Stimulated activated CD4-positive, alpha-beta T cell treated with anti-CD3 and anti-CD28 coated beads, Interleukin-1b, Interleukin-23, amount 100 ng/mL, for 24 hours (primary cell): ENCODE measurements at places on chromosomes 3 and 15.

DNA sequence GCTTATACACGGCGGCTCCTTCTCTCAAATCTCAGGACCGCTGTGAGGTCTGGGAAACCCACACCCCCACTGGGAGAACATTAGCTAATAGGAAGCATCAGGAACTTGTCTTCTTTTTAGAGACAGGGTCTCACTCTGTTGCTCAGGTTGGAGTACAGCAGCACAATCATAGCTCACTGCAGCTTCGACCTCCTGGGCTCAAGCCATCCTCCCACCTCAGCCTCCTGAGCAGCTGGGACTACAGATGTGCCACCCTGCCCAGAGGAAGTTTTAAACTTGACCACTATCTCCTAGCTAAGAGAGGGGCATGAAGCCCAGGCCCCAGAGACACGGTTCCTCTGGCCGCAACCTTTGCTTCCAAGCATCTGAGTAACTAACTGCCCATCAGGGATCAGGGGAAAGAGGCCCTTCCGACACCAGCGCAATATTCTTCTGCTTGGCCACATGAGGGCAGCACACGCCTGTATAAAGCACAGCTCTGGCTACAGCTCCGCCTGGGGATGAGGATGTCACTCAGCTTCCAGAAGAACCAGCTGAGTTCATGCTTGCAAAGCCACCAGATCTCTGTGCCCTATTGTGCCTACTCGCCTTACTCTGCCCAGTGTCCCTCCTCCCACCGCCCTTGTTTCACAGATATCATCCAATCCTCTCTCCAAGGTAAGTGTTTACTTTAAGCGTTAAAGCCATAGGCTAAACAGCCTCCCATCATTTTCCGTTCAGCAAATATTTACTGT, 57.6 kb upstream of the SLC6A11 start:
- no peak for DNase-seq

DNA sequence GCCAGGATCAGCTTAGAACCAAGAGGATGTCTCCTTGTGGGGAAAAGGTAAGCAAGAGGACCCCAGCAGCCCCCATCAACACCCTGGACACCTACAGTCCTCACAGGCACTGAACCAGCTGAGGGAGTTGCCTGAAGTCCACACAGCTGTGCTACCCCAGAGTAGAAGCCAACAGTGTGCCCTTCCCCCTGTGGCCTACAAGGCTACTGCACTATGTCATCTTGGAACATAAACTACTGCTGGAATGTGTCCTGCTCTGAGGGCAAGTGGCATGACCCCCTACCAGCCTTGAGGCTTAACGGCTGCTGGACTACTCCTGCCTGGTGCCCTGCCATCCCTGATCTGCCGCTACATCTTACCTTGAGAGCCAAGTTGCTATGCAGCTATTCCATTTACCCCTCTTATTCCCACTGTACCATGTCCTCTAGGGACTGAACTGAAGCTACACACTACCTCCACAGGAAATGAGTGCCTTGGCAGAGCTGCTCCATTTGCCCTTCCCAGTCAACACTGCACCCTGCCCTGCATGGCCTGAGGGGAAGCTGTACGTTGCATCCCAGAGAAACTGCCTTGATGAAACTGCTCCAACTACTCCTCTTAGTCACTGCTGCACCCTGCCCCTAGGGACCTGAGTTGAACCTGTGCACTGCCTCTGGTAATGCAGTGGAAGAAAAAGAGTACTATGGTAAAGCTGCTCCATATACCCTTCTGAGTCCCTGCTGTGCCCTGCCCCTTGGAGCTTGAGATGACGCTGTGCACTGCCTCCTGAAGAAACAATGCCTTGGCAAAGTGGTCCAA, 40.2 kb upstream of the ATP13A5 start:
- DNase-seq, result no peak

DNA sequence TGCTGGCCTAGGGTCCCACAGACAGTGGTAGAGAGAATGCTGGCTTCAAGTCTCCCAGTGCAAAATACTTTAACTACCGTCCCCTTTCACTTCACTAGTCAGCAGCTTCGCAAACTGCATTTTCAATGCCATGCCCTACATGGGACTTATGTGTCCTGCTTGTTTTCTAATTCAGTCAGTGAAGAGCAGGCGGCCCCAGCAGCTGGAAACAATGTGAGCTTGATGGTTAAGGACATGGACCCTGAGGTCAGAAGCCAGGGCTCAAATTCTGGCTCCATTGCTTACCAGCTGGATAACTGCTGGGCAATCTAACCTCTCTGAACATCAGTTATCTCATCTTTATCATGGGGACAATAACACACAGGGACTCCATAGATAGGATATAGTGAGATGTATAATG, 58.4 kb downstream of the SLC12A8 start:
- no peak for DNase-seq

GRCh38 chr3:46076606-46077005, 49.3 kb upstream of the XCR1 start:
- no peak for DNase-seq

GRCh38 chr3:65479990-65480389, 558.7 kb downstream of the MAGI1 start:
- no peak for DNase-seq

GRCh38 chr3:156352728-156353127, 202.2 kb downstream of the SSR3 start:
- DNase-seq, result no peak
